Mucosa of descending colon (tissue), 3 donors: ENCODE measurements at places on chromosomes 16 and 17.

DNA sequence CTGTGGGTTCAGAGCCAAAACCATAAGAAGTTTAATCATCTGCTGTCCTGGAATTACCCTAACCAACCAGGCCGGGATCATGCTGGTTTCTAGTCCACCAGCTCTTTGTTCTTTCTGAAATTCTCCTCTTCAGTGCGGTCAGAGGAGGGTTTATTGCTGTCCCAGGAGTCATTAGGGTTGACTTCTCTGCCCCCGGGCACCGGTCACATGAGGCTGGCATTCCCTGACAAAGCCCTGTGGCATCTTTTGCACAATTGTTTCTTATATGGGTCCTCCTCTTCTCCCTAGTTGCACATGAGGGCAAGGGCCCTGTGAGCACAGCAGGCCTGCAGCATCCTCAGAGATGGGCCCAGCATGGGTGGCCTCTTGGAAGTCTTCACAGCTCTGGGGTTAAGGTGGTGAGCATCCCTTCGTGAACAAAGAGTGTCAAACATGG, 243.9 kb downstream of the IRF8 start:
- no peak for DNase-seq

GRCh38 chr17:77442976-77443747, 302.4 kb downstream of the SEC14L1 start:
- DNase-seq = no peak

DNA sequence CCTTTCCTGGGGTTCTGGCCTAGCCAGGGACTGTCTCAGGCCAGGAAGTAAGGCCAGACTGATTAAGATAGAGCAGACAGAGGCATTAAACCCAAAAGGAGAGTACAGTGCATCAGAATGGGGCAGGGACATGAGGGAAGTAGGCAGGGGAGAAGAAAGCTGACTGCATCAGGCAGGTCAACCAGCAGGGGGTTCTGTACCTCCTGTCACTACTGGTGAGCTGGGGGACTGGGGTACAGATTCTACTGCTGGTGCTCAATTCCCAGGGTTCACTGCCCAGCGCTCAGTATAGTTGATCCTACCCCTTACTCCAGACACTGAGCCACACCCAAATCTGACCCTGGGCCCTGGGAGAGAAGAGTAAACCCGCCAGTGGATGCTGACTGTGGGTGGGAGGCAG, 12.9 kb upstream of the MTMR4 start:
- DNase-seq = no peak

DNA sequence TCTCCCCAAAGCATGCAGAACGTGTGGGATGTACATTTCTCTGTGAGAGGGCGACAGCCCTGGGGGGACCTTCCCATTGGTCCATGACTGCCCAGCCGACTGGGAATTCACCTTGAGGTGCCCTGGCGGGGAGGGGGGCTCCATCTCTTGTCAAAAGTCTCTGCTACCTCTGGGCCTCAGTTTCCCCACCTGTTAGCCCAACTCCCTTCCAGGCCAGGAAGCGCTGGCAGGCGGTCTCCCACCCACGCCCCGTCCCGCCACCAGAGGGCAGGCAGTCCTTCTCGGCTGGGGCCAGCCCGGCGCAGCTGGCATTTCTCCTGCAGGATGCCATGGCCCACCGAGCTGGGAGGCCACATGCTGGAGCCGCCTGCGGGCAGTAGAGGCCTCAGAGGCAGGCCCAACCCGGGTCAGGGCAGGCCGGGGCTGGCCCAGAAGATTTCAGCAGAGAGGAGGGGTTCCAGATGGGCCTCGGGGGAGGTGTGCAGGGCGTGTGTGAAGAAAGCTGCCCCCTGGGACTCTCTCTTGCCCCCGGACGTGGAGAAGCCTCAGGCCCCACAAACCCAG, 16.6 kb downstream of the CD7 start:
- DNase-seq = peak; percentile 80

DNA sequence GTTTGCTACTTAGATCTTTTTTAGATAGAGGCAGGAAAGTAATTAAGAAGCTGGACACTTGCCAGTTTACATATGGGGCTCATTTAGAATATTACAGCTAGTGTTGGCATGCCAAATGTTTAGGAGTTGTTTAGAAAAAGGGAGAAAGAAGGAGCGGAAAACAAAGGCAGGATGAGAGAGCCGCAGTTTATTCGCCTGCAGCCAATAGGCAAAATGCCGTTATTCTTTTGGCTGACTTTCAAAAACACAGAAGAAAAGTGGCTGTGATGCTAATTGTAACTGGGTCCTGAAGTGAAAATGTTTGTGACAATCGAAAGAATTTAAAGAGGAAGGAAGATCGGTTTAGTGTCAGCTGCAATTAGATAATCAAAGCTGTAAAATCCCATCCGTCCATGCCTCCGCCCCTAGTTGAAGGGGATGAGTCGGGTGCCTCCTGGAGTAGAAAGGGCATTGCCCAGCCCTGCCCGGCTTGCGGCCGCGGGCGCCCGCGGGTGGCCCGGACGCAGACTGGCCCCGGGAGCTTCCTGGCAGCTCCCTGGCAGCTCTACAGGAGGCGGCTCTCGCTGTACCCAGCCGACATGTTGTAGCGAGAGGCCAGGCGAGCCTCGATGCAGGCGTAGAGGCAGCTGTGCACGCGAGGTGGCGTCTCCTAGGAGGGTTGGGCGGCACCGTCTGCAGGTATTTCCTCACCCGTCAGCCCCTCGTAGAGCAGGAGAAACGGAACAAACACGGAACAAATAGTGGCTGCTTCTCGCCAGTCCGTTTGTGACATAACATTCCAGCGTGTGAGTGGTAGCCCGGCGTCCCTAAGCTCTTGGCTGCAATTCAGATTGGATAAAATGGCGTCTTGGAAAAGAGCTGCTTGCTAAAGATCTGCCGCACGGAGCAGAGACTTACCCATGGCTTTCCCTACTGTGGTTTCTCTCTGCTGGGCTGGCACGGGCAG, 82.2 kb downstream of the TNRC6C start:
- DNase-seq = peak; percentile 53

- DNase-seq = no peak
Measured at GRCh38 chr17:77693776-77694175, 264.7 kb upstream of the TNRC6C start.

DNA sequence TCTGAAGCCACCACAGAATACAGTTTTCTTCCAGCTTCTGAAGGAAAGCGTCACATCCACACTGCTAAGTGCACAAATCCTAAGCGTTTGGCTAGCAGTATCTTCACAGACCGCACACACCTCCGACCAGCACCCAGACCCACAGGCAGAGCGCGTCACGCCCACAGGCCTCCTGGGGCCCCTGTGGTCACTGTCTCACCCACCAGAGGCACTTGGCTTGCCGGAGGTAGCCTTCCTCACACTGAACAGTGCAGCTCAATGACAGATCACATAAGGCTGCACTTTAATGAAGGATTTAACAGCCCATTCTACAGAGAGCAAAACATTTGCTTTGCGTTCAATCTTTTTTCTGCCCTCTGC, 21.2 kb downstream of the SPHK1 start:
- peak; percentile 21 for DNase-seq
